BE2C (cell line): ENCODE measurements at places on chromosomes 7 and 10.

DNA sequence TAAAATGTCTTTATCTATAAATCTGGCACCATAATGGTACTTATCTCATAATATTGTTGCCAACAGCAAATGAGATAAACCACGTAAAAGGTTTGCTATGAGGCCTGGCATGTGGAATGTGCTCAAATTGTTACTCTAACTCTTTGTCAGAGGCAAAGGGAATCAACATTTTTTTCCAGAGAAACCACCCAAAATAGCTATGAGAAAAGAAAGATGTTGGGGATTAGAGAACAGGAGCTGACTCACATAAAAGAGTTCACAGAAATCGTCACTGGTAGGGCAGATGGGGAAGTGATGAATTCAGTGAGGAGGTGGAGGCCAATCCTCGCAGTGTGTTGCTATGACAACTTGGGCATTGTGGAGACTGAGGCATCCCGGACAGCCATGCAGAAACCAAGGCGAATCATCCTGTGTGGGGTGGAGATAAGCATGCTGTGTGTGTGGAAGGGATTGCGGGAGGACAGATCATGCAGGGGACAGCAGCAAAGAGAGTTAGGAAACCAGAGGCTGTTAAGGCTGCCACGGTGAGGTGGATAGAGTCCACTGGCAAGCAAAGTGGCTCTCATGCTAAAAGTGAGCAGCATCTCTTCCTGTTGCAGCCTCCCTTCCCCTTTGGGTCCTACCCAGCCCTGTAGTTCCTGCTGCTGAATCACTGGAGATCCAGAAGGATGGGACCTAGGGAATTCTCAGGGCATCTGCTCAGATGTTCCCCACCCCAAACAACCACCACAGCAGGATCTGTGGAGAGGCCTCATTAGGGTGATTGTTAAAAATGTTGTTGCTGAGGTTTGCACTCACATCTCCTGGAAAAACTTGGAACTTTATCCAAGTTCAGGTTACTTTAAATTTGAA lies 103.9 kb downstream of the CUBN start:
- DNase-seq: no peak

DNA sequence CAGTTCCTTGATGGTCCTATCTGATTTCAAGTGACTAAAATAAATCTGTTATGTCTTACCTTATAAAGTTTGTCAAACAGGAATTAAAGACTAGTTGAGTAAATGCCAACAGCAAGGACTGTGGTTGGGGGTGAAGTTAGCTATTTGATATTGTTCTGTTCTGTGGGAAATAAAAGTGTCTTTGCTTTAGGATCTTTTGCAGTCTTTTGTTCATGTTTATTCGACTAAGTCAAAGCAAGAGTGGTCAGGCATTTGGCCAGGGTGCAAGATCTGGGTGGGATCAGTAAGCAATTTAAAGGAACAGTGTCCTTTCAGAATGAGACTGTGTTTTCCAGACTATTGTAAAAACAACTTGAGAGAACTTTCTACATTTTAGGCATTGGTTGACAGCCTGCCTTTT lies at the start of gene COL28A1:
TSS of gene COL28A1 (minus strand) at position 183 of the 400 bp plus-strand sequence. CDS start 2,998 bp downstream, outside the sequence.
- DNase-seq: no peak

- no peak for DNase-seq
Measured at GRCh38 chr7:101941481-101942383, 124.3 kb downstream of the CUX1 start.

GRCh38 chr7:44995555-44996493 lies 4.2 kb upstream of the CCM2 start:
- DNase-seq: no peak

GRCh38 chr7:20358762-20359282 lies 28.1 kb downstream of the ITGB8 start:
- no peak for DNase-seq

DNA sequence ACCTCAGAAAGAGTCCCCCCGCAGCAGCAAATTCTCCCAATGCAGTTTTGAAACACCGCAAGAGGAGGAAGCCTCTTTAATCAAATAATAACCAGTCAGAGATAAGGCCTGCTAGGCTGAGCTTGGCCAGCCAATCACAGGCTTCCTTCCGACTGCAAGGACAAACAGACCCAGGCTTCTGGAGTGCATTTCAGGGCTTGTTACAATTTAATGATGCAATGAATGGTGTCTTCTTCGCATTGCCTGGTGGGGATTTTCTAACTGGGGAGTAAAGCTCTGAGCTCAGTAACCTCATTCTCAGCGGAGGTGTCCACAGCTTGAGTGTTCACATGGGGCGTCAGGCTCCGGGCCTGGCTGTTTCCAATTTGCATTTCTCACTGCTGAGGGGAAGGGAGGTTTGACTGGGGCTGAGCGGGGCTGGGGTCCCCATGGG lies 31.8 kb upstream of the GPAM start:
- peak; percentile 86 for DNase-seq

DNA sequence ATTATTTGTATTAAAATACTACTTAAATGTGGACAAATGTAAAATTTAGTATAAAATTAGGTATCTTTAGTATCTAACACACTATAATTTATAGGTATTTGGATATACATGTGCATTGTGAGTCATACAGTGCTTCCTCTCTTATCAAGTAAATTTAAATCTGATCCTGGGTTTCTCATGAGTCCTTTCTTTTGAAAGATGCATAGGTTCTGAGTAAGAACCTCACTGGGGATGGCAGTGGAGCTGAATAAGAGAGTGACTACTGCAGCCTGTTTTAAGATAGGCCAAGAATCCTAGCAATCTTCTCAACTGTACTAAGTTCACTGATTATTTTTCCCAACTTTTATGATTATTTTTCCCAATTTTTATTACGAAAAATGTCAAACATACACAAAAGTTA lies 16.2 kb downstream of the CEP55 start:
- DNase-seq: no peak

- DNase-seq: no peak
Measured at GRCh38 chr10:13823096-13823708, 236.4 kb downstream of the PRPF18 start.

DNA sequence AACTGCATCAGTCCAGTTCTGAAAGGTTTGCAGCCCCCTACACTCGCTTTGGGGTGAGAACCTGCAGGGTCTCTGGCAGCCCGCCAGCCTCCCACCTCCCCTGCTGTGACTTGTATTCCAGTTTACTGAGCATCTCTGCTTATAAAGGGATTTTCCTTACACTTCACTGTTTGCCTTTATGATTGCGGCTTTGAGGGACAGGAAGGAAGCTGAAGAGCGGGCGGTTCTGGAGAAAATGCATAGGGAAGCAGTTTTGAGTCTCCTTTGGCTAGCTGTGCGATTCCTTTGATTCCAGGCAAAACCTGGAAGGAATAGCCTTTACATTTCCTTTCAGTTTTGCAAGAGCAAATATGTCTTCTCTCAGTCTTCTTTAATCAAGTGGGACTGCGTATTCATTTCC lies 65.0 kb upstream of the TRIM8 start:
- no peak for DNase-seq

DNA sequence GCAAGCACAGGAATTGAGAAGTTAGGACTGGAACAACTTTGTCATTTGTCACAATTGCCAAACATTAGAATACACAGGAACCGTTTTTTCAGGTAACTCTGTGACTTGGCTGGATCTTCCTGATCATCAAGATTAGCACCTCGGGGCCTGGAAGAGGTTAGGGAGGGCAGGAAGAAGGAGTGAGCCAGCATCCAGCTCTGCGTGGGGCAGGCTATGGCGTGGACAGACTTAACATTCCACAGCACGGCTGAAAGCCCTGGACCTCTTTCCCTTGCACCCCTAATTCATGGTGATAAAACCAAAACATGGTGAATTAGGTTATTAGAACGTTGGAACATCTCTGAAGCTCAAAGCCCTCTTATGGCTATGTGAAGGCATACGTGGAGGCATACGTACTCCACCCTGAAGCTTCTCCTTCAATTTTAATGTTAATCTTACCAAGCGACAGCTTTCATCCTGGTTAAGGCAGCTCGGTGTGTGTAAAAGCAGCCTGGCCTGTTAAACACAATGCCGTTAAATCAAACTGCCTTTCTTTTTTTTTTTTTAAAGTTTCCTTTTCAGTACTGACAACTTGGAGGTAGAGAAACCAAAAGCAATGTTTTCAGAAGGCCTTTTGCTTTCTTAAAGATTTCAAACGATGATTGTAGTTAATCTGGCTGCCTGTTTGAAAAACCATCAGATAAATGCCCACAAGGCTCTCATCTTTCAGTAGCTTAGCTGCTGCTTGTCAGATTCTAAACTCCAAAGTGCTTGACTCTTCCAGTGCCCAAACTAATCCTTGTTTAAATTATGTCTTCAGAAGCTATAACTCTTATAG lies 4.5 kb downstream of the GRK5 start:
- DNase-seq: no peak

DNA sequence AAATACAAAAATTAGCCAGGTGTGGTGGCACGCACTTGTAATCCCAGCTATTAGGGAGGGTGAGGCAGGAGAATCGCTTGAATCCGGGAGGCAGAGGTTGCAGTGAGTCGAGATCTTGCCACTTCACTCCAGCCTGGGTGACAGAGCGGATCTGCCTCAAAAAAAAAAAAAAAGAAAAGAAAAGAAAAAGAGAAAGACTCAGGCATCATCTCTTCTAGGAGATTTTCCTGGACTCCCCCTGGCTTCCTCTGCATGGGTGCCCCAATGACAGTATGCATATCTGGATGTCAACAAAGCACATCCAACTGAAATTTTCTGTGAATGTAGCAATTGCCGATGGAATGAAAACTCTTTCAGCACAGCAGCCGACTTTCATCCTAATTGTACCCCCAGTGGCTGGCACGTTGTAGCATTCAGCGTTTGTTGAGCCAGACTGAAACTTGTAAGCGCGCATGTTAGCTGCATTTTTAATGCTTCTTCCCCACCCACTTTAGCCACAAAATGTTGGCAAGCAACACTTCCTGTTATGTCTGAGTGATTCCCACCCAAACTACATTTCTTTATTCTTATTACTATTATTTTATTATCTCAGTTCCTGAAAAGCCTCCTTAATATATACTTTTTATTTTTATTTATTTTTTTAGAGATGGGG lies 70.2 kb downstream of the PRTFDC1 start:
- no peak for DNase-seq

- DNase-seq: no peak
Measured at GRCh38 chr7:139559364-139560105, 36.0 kb downstream of the CLEC2L start.

- peak; percentile 75 for DNase-seq
Measured at GRCh38 chr7:47818796-47819606, 129.3 kb downstream of the PKD1L1 start.

GRCh38 chr7:117020591-117020973 lies 67.3 kb downstream of the ST7 start:
- DNase-seq: no peak

DNA sequence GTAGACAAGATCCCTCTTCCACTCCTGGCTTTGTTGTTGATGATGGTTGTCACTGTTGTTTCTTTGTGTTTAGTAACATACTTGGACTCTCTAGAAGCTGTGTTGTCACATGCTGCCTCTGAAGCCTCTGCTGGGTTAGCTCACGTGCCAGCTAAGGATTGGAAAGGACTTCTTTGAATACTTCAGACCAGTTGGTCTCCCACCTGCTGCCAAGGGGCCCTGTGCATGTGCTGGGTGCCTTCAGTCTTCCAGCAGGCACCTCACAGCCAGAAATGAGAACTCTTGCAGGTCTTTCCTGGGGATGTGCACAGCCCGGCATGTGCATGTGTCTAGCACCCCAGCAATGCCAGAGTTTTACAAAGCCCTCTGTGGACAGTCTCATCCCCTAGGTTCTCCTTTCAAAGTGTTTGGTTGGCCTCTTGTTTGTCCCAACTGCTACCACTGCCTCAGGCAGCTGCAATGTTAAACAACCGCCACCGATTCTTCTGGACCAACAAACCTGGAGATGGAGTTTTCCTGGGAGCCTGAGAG lies 21.7 kb upstream of the NCAPG2 start:
- no peak for DNase-seq

DNA sequence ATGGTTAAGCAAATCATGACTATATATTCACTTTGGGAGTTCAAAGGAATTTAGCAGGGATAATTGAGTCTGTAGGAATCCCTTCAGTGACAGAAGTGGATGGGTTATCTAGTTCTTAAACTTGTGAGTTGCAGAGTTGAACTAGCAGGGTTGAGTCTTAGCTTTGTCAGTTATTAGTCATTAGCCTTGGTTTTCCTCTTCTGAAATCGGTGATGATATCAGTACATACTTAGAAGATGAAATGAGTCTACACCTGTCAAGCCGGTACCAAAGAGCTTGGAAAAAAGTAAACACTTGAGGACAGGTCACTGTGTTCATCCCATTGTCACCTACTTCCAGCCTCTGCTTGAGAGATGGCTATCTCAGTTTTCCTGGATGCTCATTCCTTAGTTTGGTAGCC lies 73.5 kb downstream of the BUB3 start:
- DNase-seq: no peak

- no peak for DNase-seq
Measured at GRCh38 chr10:107994621-107995270, 830.2 kb upstream of the SORCS1 start.

- no peak for DNase-seq
Measured at GRCh38 chr10:49068672-49069217, 46.6 kb downstream of the VSTM4 start.
